ENCODE measurements at places on chromosomes 12 and 14.
A peak's percentile ranks its signal among the peaks of the same experiment; 100 is the strongest.

DNA sequence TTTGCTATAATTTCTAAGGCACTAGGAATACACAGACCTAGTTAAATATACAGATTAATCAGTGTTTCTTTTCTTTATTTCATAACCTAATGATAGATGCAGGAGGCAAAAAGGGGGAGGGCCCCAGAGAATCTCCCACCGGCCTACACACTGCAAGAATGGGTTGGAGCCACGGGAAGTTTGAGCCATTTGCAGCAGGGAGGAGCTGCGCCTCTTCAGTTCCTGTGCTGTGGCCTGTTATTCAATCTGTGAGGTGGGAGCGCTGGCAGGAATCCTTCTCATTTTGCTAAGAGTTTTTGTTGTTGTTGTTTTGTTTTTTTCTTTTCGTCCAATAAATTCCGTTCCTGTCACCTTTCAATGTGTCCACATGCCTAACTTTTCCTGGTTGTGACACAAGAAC is 251.3 kb upstream of the RPL10L start:
- DNase-seq: no peak

DNA sequence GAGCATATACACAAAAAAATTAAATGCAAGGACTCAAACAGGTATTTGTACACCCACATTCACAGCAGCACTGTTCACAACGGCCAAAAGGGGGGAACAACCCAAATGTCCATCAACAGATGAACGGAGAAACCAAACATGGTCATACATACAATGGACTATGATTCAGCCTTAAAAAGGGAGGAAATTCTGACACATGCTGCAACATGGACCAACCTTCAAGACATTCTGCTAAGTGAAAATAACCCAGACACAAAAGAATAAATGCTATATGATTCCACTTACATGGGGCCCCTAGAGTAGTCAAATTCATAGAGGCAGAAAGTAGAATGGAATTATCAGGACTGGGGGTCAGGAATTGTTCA is 29.5 kb downstream of the ACTN1 start:
- DNase-seq: no peak

DNA sequence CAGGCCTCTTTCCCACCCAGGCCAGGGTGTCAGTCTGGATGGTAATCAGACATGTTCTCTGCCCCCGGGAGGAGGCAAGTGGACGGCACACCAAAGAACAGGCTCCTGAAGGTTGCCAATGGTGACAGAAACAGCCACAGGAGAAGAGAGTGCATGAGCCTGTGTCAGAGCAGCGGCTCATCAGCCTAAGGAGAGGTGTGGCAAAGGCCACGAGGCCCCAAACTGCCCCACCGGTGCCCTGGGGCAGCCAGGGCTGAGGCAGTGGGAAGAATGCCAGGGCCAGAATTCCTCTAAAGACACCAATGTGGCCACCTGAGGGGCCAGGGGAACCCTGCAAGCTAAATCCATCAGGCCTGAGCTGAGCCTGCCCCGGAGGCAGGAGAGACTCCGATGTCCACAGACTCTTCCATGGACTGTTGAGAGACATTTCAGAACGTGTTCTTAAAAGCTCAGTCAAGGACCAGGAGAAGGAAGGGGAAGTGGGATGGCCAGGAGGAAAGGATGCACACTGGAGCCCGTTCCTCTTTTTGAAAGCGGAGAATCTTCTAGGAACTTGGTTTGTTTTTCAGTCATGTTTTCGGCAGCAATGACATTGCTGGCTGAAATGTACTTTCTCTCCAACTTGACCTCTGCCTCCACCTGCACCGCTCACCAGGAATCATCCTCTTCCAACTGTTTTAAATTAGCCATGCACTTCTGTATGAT is 176.3 kb upstream of the FKBP4 start:
- DNase-seq: no peak

- DNase-seq: peak; percentile 25
These were observed 2.2 kb downstream of the SSTR1 start for GRCh38 chr14:38209572-38210557.

- DNase-seq: no peak
These were observed 753.6 kb downstream of the SLC16A7 start for GRCh38 chr12:60349232-60349978.

GRCh38 chr14:23281247-23281646 is 4.7 kb downstream of the HOMEZ start:
- no peak for DNase-seq

- no peak for DNase-seq
These were observed 122.2 kb upstream of the METAP2 start for GRCh38 chr12:95351748-95352147.

DNA sequence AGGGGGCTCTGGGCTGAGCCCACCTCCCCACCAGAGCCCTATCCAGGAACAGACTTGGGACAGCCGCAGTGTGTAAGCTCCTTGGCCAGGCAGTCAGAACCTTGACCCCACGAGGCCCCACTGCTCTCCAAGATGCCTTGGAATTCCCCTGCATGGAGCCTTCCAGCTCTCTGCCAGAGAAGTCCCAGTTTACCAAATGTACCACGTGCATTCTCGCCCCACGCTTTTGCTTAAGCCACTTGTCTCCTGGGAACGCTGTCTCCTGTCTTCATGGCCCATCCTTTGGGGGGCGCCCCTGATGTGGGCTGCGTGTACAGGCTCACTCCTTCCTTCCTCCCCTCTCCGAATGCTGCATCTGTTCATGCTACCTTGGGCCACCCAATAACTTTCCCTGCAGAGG is 7.9 kb downstream of the FAIM2 start:
- no peak for DNase-seq

DNA sequence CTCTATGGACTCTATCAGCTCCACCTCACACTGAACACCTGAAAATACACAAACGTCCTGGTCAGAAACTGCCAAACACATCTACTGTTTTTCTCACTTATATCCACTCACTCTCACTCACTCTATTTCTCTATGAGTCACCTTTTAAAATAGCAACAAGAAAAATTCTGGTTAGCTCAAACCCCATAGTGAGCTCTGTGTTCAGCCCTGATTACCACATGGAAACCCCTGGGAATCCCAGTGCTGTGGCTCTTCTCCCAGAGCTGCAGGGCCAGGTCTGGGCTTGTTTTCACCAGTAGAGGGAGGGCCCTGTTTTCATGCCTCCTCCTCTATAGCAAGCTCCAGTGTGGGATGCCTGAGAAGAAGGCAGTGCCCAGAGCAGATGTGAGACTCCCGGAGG is 1126.1 kb downstream of the TMEM121 start:
- peak; percentile 4 for DNase-seq

DNA sequence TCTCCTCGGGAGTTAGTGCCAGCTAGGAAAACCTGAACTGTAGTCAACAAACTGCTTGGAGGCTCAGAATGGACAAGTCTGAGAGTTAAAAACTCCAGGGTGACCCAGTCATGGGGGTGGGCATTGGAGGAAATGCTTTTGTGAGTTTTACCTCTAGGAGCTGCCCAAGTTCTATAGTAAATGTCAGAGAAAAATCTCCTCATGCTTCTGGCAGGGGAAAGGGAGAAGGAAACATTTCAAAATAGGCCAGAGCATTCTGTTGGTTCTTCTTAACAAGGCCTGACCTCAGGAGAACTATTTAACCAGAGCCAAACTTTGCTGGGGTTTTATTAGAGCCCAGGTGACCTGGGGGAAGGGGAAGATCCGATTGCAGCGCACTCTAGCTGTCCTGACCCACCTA is 12.3 kb downstream of the NINJ2 start:
- no peak for DNase-seq

- DNase-seq: peak; percentile 79
These were observed 26.9 kb upstream of the LGALS3 start for GRCh38 chr14:55102141-55102621.

- no peak for DNase-seq
These were observed 1101.2 kb upstream of the TMEM132C start for GRCh38 chr12:127165567-127166392.

- DNase-seq: no peak
These were observed 589.3 kb downstream of the SOX5 start for GRCh38 chr12:23359975-23360701.

Data from HT1080 (cell line).